ENCODE measurements at places on chromosomes 1 and 21. TPM values are rescaled to one million over a fixed set of nuclear protein-coding genes. Genes with fewer than 3 reads are reported as not detected.

DNA sequence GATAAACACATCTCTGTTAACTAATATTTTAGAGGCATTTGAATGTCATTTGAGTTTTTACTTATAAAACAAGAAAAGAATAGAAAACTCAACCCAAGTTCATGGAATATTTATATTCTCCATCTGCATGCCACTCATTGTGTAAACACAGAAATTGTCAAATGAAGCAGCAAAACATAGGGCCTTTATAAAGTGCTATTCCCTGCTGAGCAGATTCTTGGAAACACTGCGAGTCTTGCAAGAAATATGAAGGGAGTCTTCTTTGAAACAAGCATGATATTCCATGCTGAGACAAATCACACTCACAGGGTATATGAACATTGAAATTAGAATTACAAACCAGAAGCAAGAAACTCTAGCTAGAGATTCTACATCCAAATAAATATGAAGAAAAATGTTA lies 655.8 kb downstream of the BRINP3 start:
- no peaks in the 10 kb centered on the region for H3K4me1 ChIP-seq
- H3K27me3 ChIP-seq: no peaks in the 10 kb centered on the region
- DNase-seq: no peak
- H3K4me3 ChIP-seq: no peak overlapping the region
- no peak overlapping the region for H3K27ac ChIP-seq

GRCh38 chr1:10662090-10662688 lies 134.3 kb downstream of the CASZ1 start:
- H3K4me1 ChIP-seq: no peaks in the 10 kb centered on the region
- no peak overlapping the region for H3K27ac ChIP-seq
- no peaks in the 10 kb centered on the region for H3K27me3 ChIP-seq
- H3K36me3 ChIP-seq: no peaks in the 10 kb centered on the region
- no peak for DNase-seq

GRCh38 chr1:183215076-183215720 lies 29.1 kb downstream of the LAMC2 start:
- no peaks in the 10 kb centered on the region for H3K27me3 ChIP-seq
- H3K4me3 ChIP-seq: no peak overlapping the region
- no peaks in the 10 kb centered on the region for H3K36me3 ChIP-seq
- no peaks in the 10 kb centered on the region for H3K4me1 ChIP-seq

DNA sequence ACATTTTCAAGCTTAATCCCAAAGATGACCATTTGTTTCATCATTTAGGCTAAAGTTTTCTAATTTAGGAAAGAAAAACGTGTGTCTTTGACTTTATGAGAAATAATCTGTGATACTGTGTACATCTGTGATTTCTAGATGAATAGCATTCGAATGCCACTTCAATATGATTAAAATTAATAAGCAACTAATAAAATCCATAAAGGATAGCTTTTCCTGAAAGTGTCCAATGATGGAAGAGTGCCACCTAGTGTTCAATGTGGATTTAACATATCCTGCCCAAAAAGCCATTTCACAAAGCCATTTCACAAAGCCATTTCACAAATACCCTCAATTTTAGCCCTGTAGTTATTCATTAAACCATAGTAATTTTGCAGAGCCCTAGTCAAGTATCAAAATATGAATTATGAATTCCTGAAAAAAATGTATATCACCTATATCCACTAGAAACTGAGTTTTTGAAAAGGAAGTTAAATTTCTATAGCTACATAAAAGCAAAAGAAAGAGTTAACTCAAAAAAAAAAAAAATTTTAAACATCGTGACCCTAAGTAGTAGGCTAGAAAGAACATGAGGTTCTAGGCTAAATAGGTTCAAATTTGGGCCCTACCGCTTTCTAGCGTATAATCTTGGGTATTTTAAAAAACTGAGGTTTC lies 19.1 kb downstream of the NME7 start:
- no peak overlapping the region for H3K27ac ChIP-seq
- H3K4me1 ChIP-seq: 0 out of 2 replicates have a peak, but pooled peaks cover 4% of the 10 kb centered on the region
- DNase-seq: peak; percentile 37

DNA sequence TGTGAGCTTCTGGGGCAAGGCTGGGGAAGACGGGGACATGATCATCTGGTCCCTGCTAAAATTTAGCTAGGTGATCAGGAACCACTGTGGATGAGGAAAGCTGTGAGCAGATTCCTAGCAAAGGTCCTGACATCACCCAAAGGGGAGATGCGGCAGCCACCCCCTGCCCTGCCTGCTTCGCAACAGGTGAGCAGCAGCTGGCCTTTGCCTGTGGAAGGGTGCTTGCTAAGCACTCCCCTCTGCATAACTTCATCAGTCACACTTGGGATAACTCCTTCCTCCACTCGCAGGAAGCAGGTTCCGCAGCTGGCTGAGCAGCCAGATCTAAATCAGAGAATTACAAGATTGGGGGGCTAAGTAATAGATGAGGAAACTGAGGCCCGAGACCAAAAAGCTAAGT lies 51.2 kb downstream of the KCNN3 start:
- H3K27me3 ChIP-seq: no peaks in the 10 kb centered on the region
- no peaks in the 10 kb centered on the region for H3K36me3 ChIP-seq
- H3K4me3 ChIP-seq: no peak overlapping the region

DNA sequence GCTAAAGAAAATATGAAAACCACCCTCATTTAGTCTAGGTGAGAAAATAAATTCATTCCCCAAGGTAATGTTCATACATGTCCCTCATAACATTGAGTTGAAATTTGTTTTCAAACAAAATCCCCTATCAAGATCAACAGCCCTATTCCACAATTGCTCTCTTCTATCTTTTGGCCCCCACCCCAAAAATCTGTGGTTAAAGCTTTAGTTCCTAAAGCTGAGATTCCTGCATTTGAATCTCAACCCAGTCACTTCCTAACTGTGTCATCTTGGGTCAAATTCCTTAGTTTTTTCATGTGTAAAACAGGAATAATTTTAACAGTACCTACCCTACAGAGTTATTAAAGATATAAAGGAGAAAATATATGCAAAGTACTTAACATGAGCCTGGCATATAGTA lies 22.0 kb downstream of the KIAA0319L start:
- no peak overlapping the region for H3K27ac ChIP-seq
- peaks cover 29% of the 10 kb centered on the region for H3K36me3 ChIP-seq
- H3K4me1 ChIP-seq: peaks cover 11% of the 10 kb centered on the region
- H3K4me3 ChIP-seq: no peak overlapping the region
- H3K27me3 ChIP-seq: no peaks in the 10 kb centered on the region

GRCh38 chr1:74517599-74518051 lies 5.2 kb upstream of the LRRC53 start:
- no peaks in the 10 kb centered on the region for H3K36me3 ChIP-seq
- H3K4me3 ChIP-seq: no peak overlapping the region
- H3K4me1 ChIP-seq: no peaks in the 10 kb centered on the region
- H3K27ac ChIP-seq: no peak overlapping the region

DNA sequence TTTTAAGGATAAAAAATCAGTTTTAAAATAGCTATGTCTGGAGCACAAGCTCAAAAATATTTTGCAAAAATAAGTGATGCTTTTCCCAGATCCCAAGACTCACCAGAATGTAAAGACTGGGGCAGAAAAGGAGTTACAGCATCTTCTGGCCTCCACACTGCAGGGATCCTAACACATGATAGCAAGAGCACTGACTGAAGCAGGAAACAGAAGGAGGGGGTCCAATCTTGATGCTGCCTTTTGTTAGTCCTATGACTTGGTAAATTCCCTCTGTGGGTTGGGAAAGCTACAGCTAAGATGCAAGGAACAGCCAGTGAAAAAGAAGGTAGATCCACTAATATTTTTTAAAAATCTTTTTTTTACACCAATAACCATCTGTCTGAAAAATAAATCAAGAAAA lies 54.2 kb upstream of the TNR start:
- H3K4me1 ChIP-seq: no peaks in the 10 kb centered on the region
- H3K27ac ChIP-seq: no peak overlapping the region
- no peak overlapping the region for H3K4me3 ChIP-seq
- DNase-seq: no peak
- no peaks in the 10 kb centered on the region for H3K36me3 ChIP-seq

NTNG1 gene
- polyA plus RNA-seq: 0.03 TPM

FAM177B gene
- polyA plus RNA-seq: not detected

CNIH4 gene
- 56.8 TPM for polyA plus RNA-seq

TMEM234 gene
- 31.8 TPM for polyA plus RNA-seq

Measured in SK-N-SH (cell line).